ENCODE measurements at places on chromosomes 2 and 18.
A peak's percentile ranks its signal among the peaks of the same experiment; 100 is the strongest.

DNA sequence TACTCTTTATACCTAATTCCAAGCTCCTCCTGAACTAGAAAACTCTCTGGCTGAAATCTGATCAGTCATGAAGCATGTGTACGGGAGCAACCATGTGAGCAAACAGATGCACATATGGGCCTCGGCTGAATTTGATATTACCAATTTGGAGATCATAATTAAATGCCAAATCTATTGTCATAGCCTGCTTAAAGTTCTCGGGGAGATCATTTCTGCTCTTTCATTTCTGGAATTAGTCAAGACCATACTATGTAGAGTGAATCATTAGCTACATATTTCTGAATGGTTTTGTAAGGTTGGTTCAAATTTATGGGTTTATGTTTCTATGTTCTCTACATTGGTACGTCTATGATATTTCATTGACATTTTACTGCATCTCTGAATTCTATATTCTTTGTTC, 205.5 kb downstream of the UBE2E3 start:
- DNase-seq: no peak

GRCh38 chr2:159516241-159516758, 100.0 kb downstream of the BAZ2B start:
- peak; percentile 61 for DNase-seq

GRCh38 chr2:15992457-15993231, 52.3 kb downstream of the MYCN start:
- no peak for DNase-seq

- peak; percentile 82 for DNase-seq
Observed at GRCh38 chr2:32798829-32799228, 147.9 kb upstream of the LTBP1 start.
